ENCODE measurements at places on chromosomes 3 and 15. TPM values are rescaled to one million over a fixed set of nuclear protein-coding genes. Genes with fewer than 3 reads are reported as not detected.

DNA sequence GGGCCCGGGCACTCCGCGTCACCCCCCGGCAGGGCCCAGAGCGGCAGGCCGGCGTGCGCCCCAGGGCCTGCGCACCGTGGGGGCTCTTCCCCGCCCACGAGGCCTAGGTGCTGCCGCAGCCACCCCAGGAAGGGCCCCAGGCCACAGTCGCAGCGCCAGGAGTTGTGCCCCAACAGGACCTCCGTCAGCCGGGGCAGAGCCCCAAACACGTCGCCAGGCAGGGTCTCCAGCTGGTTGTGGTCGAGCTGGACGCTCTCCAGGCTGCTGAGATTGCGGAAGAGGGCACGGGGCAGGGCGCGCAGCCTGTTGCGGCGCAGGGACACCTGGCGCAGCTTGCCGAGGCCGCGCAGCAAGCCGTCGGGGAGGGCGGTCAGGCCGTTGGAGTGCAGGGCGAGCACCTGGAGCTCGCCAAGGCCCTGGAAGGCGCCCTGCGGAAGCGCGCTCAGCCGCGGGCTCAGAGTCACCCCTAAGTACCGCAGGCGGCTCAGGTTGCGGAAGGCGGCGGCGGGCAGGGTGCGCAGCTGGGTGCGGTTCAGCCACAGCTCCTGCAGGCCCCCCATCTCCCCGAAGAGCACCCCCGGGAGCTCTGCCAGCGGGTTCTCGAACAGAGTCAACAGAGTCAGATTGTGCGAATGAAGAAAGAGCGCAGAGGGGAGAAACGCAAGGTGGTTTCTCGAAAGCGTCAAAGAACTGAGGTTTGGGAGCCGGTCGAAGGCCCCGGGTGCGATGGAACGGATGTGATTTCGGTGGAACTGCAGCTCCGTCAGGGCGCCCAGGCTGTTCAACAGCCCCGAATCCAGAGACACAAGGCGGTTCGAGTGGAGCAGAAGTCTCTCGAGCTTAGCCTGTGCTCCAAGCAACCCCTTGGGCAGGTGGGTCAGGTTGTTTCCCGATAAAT is 2.0 kb downstream of the GP5 start:
- DNase-seq: peak; percentile 24

GRCh38 chr3:59867185-59868002 is 817.6 kb upstream of the CFAP20DC start:
- no peak for DNase-seq

DNA sequence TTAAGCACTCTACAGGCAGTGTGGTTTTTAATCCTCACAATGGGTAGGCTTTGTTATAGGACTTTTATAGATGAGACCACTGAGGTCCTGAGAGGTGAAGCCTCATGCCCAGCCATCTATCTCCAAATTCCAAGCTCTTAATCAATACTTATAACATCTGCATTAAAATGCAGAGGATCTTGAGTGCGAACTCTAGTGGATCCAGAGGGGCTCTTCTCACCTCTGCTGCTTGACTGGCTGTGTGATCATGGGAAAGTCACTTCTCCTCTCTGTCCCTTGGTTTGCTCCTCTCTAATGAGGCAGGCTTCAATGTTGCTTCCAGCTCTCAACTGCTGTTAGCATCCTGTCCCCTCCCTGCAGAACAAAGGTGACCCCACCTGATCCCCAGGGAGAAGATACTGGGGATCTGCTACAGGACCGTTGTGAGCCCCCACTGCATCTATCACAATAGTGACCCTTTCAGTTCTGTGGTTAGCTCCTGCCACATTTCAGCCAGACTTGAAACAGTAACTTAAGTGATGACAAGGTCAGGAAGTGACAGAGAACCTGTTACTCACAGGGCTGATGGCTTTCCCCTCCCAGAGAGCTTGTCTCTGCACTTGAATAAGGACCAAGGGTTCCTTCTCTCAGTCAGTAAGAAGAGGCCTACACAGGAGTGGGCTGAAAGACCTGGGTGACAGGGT is 1.3 kb downstream of the SLC27A2 start:
- DNase-seq: no peak

The IMPG2 gene
- total RNA-seq: 0.15 TPM

- no peak for DNase-seq
Measured at GRCh38 chr3:36698314-36698713, 66.0 kb downstream of the DCLK3 start.

The TTLL3 gene
- 82.3 TPM for total RNA-seq

The IL17RD gene
- total RNA-seq: 4.8 TPM

DNA sequence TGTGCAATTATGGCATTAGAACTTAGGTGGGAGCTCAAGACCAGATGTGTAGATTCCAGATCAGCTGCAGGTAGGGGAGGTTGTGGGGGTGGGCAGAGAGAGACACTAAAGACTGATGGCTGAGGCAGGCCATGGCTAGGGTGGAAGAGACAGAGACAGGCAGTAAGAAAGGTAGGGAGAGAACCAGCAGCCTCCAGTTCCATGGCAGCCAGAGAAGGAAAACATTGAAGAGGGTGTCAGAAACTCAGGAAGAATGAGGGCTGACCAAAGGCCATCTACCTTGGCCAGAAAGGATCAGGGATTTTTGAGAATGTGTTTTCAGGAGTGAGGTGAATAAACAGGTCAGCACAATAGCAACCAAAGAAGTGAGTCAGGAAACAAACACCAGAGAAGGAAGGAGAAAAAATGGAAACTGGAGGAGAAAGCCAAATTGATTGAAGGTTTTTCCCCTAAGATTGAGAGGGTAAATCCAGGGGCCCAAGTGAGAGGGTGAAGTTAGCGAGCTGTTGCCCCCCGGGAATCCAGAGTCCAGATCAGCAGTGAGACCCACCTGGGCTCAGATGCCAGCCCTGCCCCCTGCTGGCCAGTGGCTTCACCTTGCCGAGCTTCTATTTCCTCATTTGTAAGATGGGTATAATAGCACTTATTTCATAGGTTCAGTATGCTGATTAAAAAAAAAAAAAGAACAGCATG is 41.0 kb downstream of the ABHD2 start:
- DNase-seq: no peak

DNA sequence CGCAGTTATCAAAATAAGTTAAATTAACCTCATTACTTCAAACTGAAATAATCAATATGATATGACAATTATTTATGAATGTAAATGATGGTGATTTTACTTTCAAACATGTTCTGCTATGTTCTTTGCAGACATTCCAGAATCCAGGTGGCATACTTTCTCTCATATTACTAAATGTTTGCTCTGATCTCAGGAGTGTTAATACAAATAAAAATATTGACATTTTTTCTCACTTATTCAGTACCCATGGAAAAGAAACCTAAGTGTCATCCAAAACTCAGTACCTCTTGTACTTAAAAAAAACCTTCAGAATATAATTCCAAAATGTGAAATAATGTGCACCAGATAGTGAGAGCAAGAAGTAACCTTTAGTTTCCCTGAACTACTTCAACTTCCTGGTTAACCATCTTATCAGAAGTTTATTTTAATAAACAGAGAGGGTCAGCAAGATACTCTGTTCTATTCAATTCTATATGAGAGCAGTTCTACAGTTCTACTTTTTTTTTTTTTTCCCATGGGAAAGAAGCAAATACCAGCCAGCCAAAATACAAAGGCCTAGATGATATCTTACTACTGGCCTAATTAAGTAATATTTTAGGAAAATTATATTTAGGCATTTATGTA is 494.1 kb downstream of the MECOM start:
- DNase-seq: no peak

The PTPRG gene
- 128 TPM for total RNA-seq

The LDHAL6B gene
- total RNA-seq: not detected

The RARRES1 gene
- 36.3 TPM for total RNA-seq

DNA sequence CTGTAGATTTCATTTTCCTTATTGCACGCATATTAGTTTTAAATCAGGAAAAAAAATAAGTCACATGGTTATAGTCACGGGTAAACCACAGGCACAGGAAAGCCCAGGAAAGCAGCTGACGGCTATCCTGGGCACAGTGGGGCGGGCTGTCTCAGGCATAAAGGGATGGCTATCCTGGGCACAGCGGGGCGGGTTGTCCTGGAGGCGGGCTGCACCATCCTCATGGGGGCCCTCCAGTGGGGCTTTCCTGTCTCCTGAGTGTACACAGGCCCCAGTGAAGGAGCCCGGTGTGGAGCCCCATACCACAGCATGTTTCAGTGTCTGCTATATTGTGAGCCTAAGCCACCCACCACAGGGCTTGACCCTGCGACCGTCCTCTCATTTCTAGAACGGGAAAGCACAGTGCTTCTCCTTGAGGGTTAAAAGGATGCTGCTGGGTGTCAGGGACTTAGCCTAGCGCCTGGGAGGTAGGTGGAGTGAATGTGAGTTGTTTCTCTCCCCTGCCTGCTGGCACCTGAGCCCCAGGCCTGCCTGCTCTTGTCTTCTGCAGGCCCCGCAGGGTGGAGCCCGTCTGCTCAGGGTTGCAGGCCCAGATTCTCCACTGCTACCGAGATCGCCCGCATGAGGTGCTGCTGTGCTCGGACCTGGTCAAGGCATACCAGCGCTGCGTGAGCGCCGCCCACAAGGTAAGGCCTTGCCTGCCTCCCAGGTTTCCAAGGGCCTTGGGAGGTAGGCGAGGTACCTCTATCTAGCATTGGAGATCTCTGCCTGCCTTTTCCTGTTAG is 25.9 kb upstream of the PLXNA1 start:
- DNase-seq: no peak

The TRH gene
- total RNA-seq: 0.40 TPM

The RETNLB gene
- not detected for total RNA-seq

The CD200R1 gene
- total RNA-seq: 0.83 TPM

- no peak for DNase-seq
Measured at GRCh38 chr3:126158912-126159454, 21.4 kb downstream of the ALDH1L1 start.

The DOCK3 gene
- 1.4 TPM for total RNA-seq

The SLC6A20 gene
- total RNA-seq: 10.2 TPM

DNA sequence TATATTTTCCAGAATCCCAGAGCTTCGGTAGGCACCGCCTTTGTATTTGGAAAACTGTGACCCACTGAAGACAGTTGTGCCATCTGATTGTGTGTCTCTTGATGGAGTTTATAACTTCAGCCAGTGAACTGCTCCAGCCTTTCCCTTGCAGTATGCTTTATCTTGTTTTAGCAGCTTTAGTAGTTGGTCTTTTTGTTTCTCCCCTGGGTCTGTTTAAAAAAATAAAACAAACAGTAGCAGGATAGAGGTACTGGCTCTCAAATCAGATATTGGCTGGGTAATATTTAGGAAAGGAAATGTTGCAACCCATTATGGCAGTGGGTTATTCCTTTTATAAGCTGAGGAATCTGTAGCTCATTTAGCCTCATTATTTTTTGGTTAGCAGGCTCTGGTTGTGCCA is 151.5 kb upstream of the BFSP2 start:
- DNase-seq: no peak

The LRRN1 gene
- 7.1 TPM for total RNA-seq

The FAM107A gene
- total RNA-seq: 83.6 TPM

DNA sequence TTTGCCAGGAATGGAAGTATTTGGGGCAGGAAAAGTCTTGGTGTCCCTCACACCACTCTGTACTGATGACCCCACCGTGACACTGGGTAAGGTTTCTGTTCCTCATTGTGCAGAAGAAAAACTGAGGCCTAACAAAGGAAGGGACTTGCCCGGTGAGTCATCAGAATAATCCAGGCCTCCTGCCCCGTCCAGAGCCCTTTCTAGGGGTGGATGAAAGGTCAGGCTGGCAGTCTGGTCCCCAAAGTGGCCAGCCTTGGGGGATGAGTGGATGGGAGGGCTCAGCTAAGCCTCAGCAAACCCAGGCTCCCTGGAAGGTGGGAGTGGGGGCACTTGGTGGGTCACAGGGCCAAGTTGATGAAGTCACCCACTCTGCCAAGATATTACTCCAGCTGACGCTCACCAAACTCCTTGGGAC is 2.3 kb upstream of the DNAH1 start:
- no peak for DNase-seq

- DNase-seq: no peak
Measured at GRCh38 chr15:68966996-68967395, 36.7 kb downstream of the SPESP1 start.

The TMEM266 gene
- total RNA-seq: 4.4 TPM

The PLSCR5 gene
- total RNA-seq: not detected

DNA sequence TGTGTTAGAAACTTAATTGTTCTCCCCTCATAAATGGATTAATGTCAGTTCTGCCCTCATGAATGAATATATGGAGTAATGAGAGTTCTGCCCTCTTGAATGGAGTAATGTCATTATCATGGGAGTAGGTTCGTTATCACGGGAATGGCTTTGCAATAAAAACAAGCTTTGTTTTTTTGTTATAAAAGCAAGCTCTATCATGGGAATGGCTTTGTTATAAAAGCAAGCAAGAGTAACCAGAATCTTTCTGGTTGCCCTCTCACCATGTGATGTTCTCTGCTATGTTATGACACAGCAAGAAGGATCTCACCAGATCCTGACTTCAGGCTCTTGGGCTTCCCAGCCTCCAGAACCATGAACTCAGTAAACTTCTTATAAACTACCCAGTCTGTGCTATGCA is 38.4 kb upstream of the UBL7 start:
- DNase-seq: no peak

DNA sequence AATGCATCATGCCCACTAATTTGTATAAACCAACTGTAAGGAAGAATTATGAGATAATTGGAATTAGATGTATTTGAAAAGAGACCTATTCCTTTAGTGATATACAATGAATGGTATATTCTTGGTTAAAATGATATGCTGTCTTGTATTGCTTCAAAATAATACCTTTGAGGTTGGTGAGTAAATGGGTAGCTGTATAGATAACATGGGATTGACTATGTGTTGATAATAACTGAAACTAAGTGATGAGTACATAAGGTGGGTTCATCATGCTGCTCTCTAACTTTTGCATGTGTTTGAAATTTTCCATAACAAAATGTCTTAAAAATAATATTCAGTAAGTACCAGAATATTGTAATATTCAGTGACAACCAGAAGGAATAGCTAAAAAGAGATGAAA is 272.6 kb upstream of the ZPLD1 start:
- no peak for DNase-seq

DNA sequence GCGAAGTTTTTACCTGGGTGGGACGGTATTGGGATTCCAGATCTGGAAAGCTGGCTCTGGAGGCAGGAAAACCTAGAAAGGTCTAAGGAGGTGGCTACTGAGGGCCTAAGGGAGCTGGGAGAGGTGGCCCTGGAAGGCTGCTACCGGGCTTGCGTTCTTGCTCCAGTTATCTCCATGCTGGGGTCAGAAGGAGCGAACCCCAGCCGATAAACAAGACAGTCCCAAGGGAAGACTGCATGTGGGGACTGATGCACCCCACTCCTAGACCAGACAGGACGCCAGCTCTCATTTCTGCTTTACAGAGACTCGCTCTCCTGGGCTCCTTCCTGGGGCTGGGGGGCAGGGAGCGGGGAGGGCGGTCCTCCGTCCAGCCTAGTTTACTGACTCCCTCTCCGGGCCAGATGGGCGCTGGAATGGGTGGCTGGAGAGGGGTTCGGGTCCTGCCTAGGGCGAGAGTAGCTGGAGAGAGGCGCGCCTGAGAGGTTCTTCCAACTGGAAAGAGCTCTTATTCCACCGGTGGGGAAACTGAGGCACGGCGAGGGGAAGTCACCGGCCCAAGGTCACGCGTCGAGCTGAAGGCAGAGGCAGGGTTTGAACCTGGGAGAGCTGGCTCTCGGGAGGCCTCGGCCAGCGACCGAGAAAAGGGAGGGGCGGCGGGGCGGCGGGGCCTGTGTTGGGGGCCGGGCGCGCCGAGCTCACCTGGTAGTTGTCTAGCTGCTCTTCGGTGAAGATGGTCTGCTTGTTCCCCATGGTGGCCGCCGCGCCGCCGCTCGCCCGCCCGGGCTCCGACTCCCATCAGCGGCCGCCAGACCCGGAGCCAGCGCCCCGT is 565 bp downstream of the CIB2 start:
- no peak for DNase-seq

GRCh38 chr3:27293939-27294338 is 75.2 kb downstream of the NEK10 start:
- peak; percentile 48 for DNase-seq

Measured in lung (tissue), 17 donors.